Activated CD4-positive, CD25-positive, alpha-beta regulatory T cell (primary cell): ENCODE measurements at places on chromosomes 4 and X.

DNA sequence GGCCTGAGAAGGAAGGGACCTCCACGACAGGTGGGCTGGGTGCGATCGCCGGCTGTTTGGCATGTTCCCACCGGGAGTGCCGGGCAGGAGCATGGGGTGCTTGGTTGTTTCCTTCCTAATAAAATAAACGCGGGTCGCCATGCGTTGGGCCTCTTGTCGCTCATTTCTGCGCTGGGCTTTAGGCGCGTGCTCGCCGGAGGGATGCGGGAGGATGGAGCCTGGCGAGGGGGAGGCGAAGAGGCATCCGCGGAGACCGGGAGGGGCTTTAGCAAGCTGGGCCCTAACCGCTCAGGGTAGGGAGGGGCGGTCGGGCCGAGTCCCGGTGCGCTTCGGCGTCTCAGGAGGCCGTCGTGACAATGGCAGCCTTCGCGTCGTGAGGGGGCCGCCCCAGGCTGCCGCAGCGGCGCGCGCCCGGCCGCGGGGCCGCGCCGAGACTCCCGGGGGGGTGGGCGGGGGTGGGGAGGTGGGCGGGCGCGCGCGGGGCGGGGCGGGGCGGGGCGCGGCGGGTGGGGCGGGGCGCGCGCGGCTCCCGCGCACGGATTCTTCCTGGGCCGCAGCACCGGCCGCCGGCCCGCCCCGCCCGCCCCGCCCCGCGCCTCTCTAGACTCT lies 476 bp upstream of the GDI1 start:
- DNase-seq = peak; percentile 30

- no peak for DNase-seq
Observed at GRCh38 chrX:15512401-15512965, 11.9 kb downstream of the BMX start.

DNA sequence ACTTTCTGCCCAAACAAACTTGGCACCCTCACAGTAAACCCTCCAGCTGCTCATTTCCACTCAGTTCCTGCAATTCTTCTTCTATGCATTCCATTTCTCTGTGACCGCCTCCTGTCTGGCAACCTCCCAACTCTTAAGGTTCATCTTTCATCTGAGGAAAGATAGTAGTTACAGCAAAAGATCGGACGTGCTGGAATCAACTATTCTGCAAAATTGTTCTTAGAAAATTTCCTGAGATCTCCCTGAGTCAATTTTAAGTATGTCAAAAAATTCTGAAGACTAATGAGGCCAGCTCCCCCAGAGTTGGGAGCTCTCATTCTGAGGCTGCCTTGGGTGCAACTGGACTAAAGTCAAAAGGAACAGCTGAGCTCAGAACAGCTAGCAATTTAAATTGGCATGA lies 1026.0 kb downstream of the ADGRL3 start:
- DNase-seq = no peak

DNA sequence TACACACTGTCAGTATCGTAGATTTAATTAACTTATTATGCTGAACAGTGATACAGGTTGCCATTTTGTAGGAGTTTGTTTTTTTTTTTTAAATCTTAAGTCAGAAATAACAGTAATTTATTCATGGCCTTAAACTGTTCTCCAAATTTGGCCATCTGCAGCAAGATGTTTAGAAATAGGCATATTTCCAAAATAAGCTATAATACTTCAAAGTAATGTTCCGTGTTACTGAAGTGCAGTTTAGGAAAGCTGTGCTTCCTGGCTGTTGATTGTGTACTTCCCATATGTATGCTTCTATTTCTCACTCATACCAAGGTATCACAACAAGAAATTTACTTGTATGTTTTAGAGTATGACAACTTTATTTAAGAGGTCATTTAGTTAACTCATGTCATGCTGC lies 28.9 kb downstream of the CPEB2 start:
- DNase-seq = no peak

DNA sequence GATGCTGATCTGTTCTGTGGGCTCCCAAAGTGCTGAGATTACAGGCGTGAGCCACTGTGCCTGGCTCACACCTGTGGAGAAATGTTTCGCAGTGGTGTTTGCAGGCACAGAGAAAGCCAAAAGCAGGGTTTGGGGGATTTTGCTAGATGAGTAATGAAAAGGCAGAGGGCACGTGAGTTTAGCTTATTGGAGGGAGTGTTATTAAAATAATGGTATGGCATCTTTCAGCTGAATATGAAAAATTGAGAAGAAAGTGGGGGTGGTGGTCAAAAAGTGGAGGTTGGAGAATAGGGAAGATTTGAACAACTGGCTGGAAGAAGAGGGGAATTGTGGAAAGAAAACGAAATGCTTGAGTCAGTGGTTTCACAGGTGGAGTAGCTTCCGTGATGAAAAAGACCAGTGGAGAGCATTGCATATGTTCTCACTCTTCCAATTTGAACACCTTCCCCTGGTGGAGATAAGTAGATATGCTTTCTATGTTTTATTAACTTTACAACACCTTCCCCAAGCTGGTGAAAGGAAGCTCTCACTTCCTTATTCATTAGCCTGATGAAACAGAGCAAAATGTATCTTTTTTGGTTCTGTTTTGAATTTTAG lies 1.1 kb upstream of the CHST7 start:
- DNase-seq = no peak

DNA sequence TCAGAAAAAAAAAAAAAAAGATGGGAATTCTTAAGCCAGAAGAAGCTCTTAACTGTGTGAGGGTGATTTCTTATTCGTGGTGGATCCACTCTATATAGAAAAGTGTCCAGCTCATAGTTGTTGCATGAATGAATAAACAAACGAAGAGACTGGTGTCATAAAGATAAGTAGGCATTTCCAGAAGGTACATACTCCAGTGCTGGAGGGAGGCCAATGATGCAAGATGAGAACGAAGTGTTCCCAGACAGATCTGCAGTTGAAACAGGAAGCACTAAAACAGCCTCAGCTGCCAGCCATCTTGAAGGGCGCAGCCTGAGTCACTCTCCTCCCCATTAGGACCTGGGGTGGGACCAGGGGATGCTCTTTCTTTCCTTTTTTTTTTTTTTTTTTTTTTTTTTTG lies 47.4 kb upstream of the HOPX start:
- no peak for DNase-seq

- DNase-seq = no peak
Observed at GRCh38 chr4:38924353-38924752, 56.7 kb downstream of the FAM114A1 start.
